ENCODE measurements at places on chromosomes 6 and 20.
A peak's percentile ranks its signal among the peaks of the same experiment; 100 is the strongest.

- no peak for DNase-seq
These were observed 6.6 kb downstream of the SIRPB2 start for GRCh38 chr20:1484438-1485116.

GRCh38 chr20:63342561-63343459 lies 18.3 kb downstream of the CHRNA4 start:
- DNase-seq = no peak

- no peak for DNase-seq
These were observed 164.0 kb downstream of the FOXC1 start for GRCh38 chr6:1773700-1774099.

DNA sequence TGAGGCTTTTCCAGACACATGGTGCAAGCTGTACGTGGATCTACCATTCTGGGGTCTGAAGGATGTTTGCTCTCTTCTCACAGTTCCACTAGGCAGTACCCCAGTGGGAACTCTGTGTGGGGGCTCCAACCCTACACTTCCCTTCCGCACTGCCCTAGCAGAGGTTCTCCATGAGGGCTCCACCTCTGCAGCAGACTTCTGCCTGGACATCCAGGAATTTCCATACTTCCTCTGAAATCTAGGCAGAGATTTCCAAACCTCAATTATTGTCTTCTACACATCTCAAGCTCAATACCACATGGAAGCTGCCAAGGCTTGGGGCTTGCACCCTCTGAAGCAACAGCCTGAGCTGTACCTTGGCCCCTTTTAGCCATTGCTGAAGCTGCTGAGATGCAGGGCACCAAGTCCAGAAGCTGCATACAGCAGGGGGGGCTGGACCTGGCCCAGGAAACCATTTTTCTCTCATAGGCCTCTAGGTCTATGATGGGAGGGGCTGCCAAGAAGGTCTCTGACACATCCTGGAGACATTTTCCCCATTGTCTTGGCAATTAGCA lies 11.6 kb downstream of the PDSS2 start:
- DNase-seq = no peak

DNA sequence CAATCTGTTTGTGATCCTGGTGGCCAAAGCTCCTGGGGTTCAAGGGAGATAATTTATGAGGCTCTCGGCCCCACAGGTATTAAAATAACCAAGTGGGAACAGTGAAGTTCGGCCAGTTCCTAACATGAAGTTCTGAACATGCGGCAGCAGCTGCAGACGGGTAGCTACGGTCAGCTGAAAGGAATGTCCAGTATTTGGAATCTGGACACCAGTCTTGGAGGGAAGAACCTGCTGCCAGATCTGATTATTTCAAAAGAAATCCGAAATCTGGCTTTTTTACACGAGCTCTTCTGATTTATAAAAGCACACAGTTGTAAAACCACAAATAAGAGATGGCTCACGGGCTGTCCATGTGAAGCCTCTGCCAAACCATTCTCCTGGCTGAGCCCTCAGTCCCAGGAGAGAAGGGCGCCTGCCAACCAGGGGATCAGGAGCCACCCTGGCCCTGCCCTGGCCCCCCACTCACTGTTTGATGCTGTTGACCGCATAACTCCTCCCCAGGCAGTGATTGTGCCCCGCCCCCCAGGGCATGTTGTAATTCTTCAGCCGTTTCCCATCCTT lies 28.2 kb upstream of the KCNB1 start:
- no peak for DNase-seq

DNA sequence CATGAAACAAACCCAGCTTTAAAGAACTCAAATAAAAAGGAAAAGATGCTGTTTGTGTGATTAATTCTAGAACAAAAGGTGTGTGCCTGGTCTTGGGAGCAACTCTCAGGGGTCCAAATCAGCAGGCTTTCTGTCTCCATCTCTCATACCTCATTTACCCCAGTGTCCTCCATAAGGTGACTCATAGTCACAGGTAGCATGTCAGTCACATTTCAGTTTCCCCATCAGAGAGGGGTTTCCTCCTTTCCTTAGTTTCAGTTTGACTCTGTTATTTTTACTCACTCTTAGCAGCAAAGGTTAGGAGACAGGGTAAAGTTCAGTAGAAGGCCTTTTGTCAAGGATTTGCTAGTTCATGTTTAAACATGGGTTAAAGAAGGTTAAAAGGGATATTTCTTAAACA lies 46.2 kb downstream of the OGFRL1 start:
- DNase-seq = no peak

DNA sequence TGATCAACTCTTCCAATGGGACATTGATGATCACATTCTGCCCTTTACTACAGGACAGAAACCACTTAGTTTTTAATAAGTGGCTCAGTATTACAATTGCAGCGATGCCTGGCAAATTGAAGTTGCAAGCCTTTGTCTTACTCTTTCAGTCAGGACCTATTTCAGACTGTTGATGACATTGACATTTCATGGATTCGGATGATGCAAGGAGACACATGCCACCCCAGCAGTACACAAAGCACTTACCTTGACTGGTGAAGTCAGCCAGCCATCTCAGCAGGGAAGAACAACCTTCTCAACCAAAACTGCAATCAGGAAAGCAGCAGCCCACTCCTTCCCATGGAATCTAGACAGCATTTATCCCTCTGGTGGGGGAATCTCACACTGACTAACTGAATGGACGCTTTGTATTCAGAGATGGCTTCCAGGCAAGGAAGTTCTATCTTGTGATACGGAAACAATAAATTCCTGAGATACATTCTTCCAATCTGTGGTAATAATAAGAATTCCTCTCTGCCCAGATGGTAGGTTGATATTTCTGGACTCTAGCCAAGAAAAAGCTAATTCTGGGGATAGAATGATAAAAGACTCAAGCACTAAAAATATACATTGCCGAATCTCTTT lies 24.8 kb downstream of the NFYA start:
- DNase-seq = peak; percentile 25

GRCh38 chr20:20553541-20553940 lies 158.9 kb downstream of the RALGAPA2 start:
- no peak for DNase-seq

DNA sequence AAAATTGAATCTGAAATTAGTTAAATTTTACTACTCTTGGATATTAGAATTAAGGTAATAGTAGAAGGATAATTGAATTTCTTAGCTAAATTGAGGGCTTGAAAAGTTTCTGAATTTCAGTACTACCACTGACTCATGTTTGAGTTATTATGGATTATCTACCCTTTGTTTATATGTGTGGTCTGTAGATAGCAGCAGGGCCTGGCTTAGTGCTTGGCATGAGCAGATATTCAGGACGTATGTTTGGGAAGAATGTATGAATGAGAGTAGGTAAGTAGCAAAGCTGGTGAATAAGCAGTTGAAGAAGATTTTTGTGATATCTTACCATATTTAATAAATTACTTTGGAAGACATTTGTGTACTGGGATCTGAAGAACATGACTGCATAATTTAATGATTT lies 152.7 kb downstream of the MACROD2 start:
- no peak for DNase-seq

GRCh38 chr20:57259938-57260921 lies 6.2 kb downstream of the BMP7 start:
- DNase-seq = no peak

DNA sequence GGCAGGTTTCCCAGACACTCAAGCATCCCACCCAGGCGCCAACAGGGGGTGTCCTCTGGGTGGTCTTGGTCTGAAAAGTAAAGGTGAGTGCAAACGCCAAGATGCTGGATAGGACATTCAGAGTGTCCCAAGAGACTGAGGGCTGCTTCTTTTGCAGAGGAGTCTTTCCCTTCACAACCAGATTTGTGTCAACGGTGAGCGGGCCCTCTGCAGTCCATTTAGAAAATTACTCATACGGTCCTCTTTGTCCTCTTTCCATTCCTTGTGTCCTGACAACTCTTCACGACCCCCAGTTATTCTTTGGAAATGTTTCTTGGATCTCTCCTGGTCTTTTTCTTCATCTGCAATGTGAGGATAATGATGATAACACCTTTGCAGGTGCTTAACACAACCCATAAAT lies 257.8 kb downstream of the CDC5L start:
- peak; percentile 35 for DNase-seq

- DNase-seq = no peak
These were observed 524.6 kb upstream of the JARID2 start for GRCh38 chr6:14721103-14721758.

DNA sequence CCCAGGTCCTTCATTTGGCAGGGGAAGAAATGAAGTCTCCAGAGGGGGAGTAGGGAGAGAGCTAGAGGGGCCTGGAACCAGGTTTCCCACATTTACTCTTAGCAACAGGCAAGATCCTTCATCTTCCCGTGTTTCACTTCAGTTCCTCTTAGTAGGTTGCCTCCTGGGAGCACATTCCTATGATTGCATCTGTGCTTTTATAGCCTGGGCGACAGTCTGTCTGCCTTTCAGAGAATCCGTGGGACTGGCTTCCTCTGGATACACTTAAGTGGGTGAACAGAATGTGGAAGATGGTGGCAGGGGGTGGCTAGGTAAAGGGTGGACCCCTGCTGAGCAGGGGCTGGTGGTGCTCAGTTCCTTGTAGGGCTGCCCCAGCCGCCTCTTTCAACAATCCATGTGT lies 33.4 kb downstream of the STK35 start:
- DNase-seq = no peak

GRCh38 chr20:19330731-19331130 lies 118.3 kb downstream of the SLC24A3 start:
- no peak for DNase-seq

DNA sequence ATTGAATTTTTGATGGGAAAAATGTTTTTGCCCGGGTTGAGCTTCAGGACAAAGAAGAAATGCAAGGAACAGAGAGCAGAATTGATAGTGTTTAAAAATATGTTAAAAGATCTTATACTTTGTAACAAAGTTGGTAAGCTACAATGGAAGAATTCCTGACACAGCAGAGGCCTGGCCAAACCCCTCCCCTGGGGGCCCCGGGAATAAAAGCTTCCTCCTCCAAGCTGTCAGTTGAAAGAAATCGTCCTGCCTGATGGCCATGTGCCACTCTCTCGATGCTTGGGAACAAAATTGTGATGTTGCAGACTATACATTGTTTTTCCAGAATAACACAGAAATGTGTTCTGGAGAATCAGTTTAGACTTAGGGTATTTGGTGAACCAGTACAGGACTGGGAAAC lies 14.2 kb upstream of the TOX2 start:
- DNase-seq = no peak

DNA sequence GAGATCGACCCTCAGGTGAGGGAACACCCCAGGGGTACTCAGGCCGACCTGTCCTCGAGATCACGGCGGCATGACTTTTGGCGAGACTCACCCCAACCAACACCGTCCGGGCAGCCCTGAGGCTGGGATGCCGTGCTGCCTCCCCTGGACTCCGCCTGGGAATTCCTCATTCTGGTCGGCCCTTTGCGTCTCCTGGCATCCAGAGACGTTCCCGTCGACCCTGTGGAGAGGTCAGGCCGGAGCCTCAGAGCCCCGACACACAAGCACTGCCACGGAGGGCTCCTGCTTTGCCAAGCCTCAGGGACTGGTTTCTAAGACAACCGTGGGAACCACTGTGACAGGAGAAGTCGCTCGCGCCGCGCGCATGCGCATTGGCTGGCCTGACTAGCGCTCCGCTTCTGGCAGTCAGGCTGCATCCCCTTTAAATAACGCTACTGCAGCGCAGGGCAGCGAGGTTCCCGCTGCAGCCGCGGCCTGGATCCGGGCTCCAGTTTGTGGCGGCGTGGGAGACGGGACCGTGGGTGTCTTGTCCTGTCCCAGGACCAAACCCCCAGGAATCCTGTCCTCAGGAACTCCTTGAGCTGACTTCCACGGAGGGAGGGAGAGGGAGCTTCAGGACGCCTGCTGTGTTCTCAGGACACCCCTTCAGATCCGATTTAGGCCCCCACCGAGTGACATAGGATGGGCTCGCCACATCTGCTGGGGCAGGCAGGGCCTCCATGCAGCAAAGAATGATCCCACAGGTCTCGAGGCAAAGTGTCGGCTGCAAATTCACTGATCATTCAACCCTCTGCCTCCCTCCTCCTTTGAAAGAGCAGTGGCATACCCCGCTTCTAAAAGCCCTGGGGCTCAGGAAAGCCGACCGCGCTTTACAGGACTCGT lies 163.2 kb upstream of the ZNF337 start:
- DNase-seq = peak; percentile 67

- no peak for DNase-seq
These were observed 382.8 kb upstream of the FLRT3 start for GRCh38 chr20:14720251-14720650.

DNA sequence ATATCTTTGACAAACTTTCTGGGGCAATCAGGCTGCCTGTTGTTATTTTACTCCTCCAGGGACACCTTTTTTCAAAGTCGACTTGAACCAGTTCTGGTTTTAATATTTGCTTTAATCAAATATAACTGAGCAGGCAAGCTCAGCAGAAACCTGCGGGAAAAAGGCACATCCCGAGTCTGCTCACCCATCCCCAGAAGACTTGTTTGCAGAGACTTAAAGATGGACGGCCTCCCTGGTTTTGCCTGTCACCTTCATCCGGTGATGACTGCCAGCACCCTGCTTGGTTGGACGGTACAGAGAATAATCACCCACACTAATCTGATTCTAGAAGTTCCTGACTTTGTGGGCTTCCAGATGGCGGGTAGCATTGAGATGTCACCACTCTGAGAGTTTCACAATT lies 36.8 kb downstream of the PPP1R3G start:
- no peak for DNase-seq

DNA sequence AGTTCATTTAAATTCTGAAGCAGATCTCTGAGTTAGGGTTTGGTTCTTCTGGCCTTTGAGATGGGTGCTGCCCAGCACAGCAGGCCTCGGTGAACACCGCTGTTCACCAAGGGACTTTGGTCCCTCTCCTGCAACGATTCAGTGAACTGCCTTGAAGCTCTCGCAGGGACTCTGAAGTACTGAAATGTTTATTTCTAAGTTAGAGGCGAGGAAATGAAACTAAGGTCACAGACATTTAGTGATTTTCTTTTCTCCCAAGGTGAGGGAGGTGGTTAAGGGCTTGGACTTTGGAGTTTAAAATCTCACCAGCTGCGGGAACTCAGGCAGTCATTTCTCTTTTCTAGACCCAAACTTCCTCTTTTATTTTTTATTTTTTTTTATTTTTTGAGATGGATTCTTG lies 26.2 kb downstream of the E2F3 start:
- DNase-seq = no peak

GRCh38 chr6:100283285-100283684 lies 181.4 kb downstream of the SIM1 start:
- DNase-seq = no peak

GRCh38 chr20:21623074-21623780 lies 82.2 kb upstream of the PAX1 start:
- no peak for DNase-seq

GRCh38 chr6:166795879-166796278 lies 160.5 kb downstream of the RNASET2 start:
- DNase-seq = no peak

- DNase-seq = peak; percentile 79
These were observed 16.7 kb upstream of the TBC1D20 start for GRCh38 chr20:478949-479429.

DNA sequence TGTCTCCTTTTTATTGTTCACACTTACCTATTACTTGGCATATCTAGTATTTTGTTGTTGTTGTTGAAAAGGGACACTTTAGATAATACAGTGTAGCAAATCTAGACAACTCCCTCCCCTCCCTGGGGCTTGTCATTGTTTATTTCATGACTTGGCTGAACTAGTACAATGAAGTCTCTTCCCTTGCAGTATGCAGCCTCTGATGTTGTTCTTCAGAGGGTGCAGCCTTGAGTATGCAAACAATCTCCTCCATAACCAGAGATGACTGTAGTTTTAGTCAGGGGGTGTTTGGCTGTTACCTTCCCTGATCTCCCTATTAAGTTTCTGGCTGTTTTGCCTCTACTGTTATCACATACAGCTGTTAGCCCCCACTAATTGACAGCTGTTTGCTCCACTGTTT lies 315.4 kb upstream of the RUNX2 start:
- no peak for DNase-seq

- no peak for DNase-seq
These were observed 120.1 kb downstream of the OPRM1 start for GRCh38 chr6:154159126-154159525.
